ENCODE measurements at places on chromosomes 12 and 14.

GRCh38 chr12:12432364-12432763 is 75.5 kb downstream of the BORCS5 start:
- DNase-seq = no peak

GRCh38 chr12:66032739-66033138 is 97.8 kb downstream of the LLPH start:
- DNase-seq = no peak

DNA sequence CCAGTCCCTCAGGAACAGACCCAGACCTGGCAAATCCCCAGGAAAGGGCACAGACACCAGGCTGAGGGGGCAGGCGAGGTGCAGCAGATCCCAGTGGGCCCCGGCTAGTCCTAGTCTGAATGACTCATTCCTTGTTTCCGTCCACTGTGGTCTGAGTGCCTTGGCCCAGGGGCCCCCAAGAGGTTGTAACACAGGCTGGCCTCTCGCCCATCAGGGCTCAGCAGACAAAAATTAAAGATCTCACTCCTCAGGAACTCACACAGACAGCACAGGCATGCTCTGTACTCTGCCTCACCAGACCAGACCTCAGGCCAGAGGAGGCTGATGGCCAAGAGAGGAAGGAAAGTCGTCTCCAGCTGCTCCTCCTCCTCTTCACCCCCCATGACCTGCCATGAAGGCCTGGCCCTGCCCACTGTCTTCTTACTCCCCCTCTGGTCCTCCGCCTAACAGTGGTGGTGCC is 7.7 kb upstream of the LTBP2 start:
- peak; percentile 41 for DNase-seq

- DNase-seq = no peak
Measured at GRCh38 chr12:101982307-101982706, 79.5 kb downstream of the WASHC3 start.

- DNase-seq = peak; percentile 44
Measured at GRCh38 chr12:118060301-118061010, 523 bp downstream of the WSB2 start.

DNA sequence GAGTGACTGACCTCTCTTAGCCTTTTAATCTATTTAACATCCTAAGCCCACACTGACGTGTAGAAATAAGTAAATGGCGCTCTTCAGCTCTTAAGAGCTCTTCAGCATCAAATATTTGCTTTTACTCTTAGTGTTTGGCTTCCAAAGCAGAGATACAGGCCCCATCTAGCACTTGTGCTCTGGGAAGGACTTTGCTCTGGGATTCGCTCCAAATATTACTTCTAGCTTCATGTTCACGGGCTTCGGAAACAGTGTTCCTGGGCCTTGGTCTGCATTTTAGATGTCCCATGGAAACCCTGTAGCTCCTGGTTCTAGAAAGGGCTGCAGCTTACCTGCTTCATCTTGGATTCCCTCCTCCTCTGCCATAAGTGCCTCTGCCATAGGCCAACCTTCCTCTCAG is 2.7 kb upstream of the NKX2-8 start:
- no peak for DNase-seq

GRCh38 chr14:37122288-37122687 is 50.1 kb downstream of the SLC25A21 start:
- DNase-seq = no peak

All from hematopoietic multipotent progenitor cell treated with erythropoietin and hydrocortisone succinate and interleukin-3 and kit ligand, for 4 days (in vitro differentiated cells).